ENCODE measurements at places on chromosomes 1 and 21. TPM values are rescaled to one million over a fixed set of nuclear protein-coding genes. Genes with fewer than 3 reads are reported as not detected.

SMCP gene
- not detected for total RNA-seq

DNALI1 gene
- not detected for total RNA-seq

OVAAL gene
- not detected for total RNA-seq

GBP7 gene
- 0.09 TPM for total RNA-seq

SMPDL3B gene
- total RNA-seq: 0.27 TPM

IQCC gene
- total RNA-seq: 5.6 TPM

PLPP3 gene
- 0.22 TPM for total RNA-seq

OR10Z1 gene
- total RNA-seq: not detected

ADGRL2 gene
- total RNA-seq: not detected

DNA sequence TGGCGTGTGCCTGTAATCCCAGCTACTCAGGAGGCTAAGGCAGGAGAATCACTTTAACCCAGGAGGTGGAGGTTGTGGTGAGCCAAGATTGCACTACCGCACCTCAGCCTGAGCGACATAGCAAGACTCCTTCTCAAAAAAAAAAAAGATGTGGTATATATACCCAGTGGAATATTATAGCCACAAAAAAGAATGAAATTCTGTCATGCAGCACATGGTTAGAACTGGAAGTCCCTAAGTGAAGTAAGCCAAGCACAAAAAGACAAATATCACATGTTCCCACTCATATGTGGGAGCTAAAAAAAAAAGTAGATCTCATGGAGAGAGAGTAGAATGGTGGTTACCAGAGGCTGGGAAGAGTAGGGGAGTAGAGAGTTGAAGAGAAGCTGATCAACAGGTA, 18.7 kb downstream of the PSMB4 start:
- DNase-seq: no peak
- no peak overlapping the region for H3K27ac ChIP-seq
- H3K4me1 ChIP-seq: no peaks in the 10 kb centered on the region
- peaks cover 11% of the 10 kb centered on the region for H3K36me3 ChIP-seq
- H3K4me3 ChIP-seq: no peak overlapping the region

- H3K4me1 ChIP-seq: no peaks in the 10 kb centered on the region
- H3K36me3 ChIP-seq: no peaks in the 10 kb centered on the region
- no peak overlapping the region for H3K27ac ChIP-seq
Measured at GRCh38 chr1:159957824-159958268, 3.8 kb upstream of the SLAMF9 start.

GRCh38 chr1:39450956-39451606, 40.4 kb upstream of the BMP8A start:
- no peak overlapping the region for H3K27ac ChIP-seq
- no peak overlapping the region for H3K4me3 ChIP-seq

DNA sequence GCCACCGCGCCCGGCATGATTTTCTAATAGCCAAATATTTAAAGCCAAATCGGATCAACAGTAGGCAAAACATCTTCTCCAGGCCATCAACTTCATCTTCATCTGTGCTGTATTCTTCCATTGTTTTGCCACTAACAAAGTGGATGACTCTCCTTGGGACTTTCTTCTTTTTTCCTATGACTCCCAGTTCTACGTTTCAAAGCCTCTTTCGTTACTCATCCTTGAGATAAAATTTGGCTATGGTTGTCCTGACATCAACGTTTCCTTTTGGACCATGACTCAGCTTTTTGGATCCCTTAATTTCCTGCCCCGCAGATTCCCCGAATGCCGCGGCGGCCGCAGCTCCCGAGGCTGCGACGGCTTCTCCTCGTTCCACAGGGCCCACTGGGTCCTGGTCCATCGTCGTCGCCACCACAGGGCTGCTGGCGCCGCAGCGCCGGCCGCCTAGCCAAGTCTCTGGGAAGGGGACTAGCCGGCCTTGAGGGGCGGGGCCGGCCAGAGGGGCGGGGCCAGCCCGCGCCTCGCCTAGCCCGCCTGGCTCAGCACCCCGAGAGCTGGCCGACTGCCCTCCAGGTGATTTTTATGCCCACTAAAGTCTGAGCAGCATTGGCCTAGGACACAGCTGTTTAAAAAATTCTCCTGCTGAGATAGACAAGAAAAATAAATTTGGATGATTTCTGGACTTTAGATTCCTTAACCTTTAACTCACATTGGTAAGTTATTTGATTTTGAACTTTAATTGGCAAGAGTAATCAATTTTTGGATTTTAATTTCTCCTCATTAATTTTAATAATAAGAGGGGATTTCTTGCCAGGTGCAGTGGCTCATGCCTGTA, 93.9 kb downstream of the ADCY10 start:
- no peaks in the 10 kb centered on the region for H3K27me3 ChIP-seq
- H3K36me3 ChIP-seq: no peaks in the 10 kb centered on the region
- H3K4me1 ChIP-seq: no peaks in the 10 kb centered on the region
- H3K4me3 ChIP-seq: no peak overlapping the region

- H3K27me3 ChIP-seq: no peaks in the 10 kb centered on the region
- H3K4me1 ChIP-seq: no peaks in the 10 kb centered on the region
- H3K4me3 ChIP-seq: no peak overlapping the region
- no peak overlapping the region for H3K27ac ChIP-seq
- no peaks in the 10 kb centered on the region for H3K36me3 ChIP-seq
- DNase-seq: no peak
Measured at GRCh38 chr1:67780637-67781036, 52.6 kb downstream of the GNG12 start.

DNA sequence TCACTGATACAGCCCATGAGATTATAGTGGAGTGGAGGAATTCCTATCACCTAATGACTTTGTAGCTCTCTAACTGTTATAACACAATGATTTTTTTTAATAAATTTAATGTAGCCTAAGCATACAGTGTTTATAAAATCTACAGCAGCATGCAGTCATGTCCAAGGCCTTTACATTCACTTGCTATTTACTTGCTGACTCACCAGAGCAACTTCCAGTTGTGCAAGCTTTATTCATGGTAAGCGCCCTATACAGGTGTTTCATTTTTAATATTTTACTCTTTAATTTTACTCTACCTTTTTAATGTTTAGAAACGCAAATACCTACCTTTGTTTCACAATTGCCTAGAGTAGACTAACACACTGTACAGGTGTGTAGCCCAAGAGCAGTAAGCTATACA, 1652.2 kb downstream of the BRINP3 start:
- no peak overlapping the region for H3K4me3 ChIP-seq
- H3K27me3 ChIP-seq: no peaks in the 10 kb centered on the region
- no peaks in the 10 kb centered on the region for H3K36me3 ChIP-seq

DNA sequence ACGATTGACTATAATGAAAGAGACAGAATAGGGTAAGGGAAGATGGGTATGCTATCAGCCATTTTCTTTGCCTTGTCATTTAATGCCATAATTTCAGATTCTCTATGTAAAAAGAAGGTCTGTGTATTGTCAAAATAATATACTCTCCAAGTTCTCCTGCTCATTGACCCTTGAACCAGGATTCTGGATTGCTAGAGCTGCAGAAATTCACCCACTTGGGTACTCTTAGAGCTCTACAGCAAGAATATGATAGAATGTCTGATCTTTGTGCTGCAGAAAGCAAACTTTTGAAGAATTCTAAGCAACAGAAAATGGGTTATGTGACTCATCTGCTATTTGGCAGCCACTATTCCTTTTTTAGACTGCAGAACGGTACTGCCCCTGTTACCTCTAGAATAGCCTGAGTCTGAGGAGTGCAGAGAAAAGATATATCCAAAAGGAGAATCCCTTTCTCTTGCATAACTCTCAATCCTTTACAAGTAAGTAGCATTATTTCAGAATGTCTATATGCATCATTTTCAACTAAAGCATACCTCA, 78.2 kb upstream of the TENT5C start:
- H3K4me3 ChIP-seq: no peak overlapping the region
- no peaks in the 10 kb centered on the region for H3K4me1 ChIP-seq
- DNase-seq: no peak
- no peaks in the 10 kb centered on the region for H3K27me3 ChIP-seq
- H3K36me3 ChIP-seq: no peaks in the 10 kb centered on the region
- H3K27ac ChIP-seq: no peak overlapping the region

DNA sequence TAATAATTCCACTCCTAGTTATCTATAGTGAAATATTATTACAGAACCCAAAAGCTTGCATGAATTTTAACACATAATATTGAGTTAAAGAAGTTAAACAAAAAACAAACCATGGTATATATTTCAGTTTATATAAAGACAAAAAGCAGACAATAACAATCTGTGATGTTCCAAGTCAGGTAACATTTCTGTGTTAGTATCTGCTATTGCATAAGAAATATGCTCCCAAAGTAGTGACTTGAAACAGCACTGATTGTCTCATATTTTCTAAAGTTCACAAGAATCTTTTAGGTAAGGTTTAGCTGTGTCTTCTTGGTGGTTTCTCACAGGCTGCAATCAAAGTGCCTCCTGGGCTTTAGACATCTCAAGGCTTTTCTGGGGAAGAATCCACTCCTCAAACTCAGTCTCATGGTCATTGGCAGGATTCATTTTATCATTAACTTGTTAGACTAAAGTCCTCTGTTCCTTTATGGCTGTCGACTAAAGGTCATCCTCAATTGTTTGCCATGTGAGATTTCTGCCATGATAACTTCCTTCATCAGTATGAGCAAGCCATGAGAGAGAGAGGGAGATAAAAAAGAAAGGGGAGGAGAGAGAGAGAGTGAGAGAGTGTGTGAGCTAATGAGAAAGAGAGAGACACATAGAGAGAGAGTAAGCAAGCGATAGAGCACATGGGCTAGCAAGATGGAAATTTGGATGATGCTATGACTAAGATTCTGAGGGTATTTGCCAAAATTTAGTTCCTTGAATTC, 19.9 kb downstream of the GBP1 start:
- H3K36me3 ChIP-seq: no peaks in the 10 kb centered on the region
- H3K4me3 ChIP-seq: no peak overlapping the region
- DNase-seq: no peak
- no peak overlapping the region for H3K27ac ChIP-seq

DNA sequence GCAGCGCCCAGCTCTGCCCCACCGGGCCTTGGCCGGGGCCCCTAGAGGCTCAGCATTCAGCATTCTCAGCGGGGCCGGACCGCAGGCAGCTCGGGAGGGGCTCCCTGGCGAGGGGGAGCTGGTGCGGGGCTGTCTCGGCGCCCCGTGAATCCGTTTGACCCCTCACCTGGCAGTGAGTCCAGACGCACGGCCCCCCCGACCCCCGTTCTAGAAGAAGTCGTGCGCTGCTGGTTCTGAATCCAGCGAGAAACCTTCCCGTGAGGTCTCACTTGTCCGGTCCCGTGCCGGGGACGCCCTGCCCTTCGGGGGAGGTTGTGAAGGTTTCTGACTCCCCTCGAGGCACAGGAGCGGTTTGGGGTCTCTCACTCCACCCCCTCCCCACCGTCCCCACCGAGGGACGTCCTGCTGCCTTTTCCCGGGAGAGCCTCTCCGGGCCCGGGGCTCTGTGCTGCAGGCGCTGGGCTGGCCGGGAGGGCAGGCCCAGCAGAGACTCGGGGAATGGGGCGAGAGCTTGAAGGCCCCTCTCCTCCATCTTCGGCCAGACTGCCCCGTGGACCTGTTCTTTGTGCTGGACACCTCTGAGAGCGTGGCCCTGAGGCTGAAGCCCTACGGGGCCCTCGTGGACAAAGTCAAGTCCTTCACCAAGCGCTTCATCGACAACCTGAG, 655 bp downstream of the COL6A1 start:
- no peak for DNase-seq
- H3K27me3 ChIP-seq: peaks cover 3% of the 10 kb centered on the region
- H3K4me1 ChIP-seq: peaks cover 11% of the 10 kb centered on the region
- no peak overlapping the region for H3K4me3 ChIP-seq

- peak overlapping the region; percentile 57 for H3K27ac ChIP-seq
- H3K27me3 ChIP-seq: no peaks in the 10 kb centered on the region
- peak overlapping the region; percentile 69 for H3K4me3 ChIP-seq
- H3K36me3 ChIP-seq: no peaks in the 10 kb centered on the region
- DNase-seq: no peak
Measured at GRCh38 chr1:3858231-3858981, 1.1 kb downstream of the DFFB start.

GRCh38 chr21:32674731-32675130, 53.1 kb downstream of the SYNJ1 start:
- no peak overlapping the region for H3K4me3 ChIP-seq
- no peak for DNase-seq
- H3K4me1 ChIP-seq: no peaks in the 10 kb centered on the region
- no peak overlapping the region for H3K27ac ChIP-seq
- no peaks in the 10 kb centered on the region for H3K27me3 ChIP-seq

- no peaks in the 10 kb centered on the region for H3K27me3 ChIP-seq
- H3K4me1 ChIP-seq: no peaks in the 10 kb centered on the region
- H3K4me3 ChIP-seq: no peak overlapping the region
- no peak overlapping the region for H3K27ac ChIP-seq
Measured at GRCh38 chr1:159598196-159598595, 10.6 kb downstream of the APCS start.

- no peak overlapping the region for H3K27ac ChIP-seq
- H3K4me3 ChIP-seq: no peak overlapping the region
- no peaks in the 10 kb centered on the region for H3K36me3 ChIP-seq
Measured at GRCh38 chr1:184851822-184852746, 97.4 kb upstream of the EDEM3 start.

GRCh38 chr1:76122271-76122670, 47.7 kb downstream of the ST6GALNAC3 start:
- H3K27ac ChIP-seq: no peak overlapping the region
- H3K4me1 ChIP-seq: no peaks in the 10 kb centered on the region
- no peak overlapping the region for H3K4me3 ChIP-seq
- DNase-seq: no peak
- H3K36me3 ChIP-seq: no peaks in the 10 kb centered on the region

DNA sequence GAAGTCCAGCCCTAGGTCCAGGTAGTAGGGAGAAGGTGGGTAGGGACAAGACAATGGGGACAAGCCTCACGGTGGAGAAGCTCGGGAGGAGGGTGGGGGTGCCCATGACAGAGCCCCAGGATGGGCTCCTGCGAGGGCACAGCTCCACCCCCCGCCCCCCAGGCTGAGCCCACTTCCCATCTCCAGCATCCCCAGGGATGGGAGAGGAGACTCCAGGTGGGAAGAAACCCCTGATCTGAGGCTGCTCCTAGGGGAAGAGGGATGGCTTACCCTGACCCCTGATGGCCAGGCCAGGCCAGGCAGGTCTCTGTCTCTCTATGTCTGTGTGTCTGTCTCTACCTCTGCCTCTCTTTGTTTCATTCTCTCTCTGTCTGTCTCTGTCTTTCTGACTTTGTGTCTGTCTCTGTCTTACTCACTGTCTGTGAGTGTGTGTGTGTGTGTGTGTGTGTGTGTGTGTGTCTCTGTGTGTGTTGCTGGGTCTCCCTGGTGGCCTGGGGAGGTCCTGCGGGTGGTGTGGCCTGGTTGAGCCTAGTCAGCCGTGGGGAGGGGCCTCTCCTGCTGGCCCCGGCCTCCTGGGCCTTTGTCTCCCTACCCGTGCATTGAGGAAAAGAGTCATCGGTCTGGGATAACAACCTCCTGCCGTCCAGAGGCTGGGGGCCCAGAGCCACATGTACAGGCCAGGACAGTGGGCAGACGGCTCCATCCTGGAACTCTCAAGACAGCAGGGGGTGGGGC, 45.7 kb downstream of the WNT9A start:
- H3K4me3 ChIP-seq: no peak overlapping the region
- no peak overlapping the region for H3K27ac ChIP-seq
- no peaks in the 10 kb centered on the region for H3K27me3 ChIP-seq
- no peak for DNase-seq
- no peaks in the 10 kb centered on the region for H3K4me1 ChIP-seq

DNA sequence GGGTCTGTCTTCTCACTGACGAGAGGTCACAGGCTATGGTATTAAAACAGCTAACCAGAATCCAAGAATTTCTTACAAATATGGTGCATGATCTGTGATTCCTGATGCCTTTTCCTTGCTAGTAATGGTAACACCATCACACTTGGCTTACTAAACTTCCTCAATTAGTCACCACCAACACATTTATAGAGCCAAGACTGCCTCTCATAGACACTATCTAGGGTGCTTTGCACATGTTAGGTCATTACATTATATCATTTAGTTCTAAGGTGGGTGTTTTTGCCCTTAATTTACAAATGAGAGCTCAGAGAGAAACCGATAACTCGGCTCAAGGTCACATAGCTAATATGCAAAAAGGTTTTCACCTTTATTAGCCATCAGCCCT, 8.7 kb downstream of the KIF21B start:
- no peaks in the 10 kb centered on the region for H3K27me3 ChIP-seq
- H3K4me1 ChIP-seq: peaks cover 99% of the 10 kb centered on the region
- no peak for DNase-seq
- H3K4me3 ChIP-seq: no peak overlapping the region
